ENCODE measurements at places on chromosomes 5 and 9.

- DNase-seq: no peak
Observed at GRCh38 chr5:42590566-42590965, 166.1 kb upstream of the CCDC152 start.

DNA sequence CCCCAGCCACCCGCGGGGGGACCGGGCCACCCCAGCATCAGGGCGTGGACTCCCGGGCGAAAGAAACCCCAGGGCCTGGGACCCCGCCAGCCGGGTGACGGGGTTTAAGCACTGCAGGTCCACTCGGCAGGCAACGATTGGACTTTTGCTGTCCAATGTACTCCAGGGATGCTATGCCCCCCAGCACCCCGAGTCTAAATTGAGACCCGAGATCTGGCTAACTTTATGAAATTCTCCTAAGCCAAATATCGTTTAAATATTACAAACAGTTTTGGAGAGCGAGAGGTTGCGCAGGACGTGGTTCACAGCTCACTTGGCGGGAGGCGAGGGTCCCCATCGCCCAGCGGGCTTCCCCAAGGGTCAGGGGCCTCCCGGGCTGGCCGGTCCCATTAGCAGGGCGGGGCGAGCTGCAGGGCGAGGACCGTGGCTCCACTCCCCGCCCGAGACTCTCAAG lies 384 bp upstream of the MRPS2 start:
- no peak for DNase-seq

DNA sequence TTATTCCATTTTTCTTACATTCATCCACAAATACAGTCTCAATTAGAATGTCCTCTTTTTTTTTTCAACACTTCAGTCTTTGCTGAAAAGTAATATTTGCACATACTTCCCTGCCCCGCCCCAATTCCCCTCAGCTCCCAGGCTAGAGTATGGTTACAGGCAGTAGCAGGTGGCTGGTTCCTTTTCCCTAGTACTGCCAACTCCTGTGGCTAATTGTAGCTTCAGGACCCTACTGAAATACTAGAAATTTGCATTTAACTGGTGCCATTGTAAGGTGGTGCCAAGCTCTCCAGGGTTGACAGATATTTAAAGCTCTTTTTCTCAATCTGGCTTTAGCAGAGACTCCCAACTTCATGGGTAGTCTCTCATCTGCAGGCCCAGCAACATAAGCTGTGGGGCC lies 80.3 kb downstream of the FAM81B start:
- DNase-seq: no peak

DNA sequence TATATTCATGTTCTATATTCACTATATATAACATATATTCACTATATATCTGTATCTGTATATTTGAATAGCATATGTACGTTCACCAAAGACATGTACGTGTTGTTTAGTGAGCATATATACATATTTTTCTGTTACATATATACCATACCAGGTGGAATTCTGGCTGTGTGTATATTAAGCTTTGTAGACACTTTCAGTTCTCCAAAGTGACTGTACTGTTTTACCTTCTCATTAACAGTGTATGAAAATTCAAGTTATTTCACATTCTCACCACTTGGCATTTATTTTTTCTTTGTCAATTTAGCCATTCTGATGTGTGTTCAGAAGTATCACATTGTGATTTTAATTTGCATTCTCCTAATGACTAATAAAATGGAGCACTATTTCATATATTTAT lies 52.2 kb downstream of the DROSHA start:
- DNase-seq: no peak

- no peak for DNase-seq
Observed at GRCh38 chr5:72302171-72302570, 17.9 kb downstream of the MRPS27 start.

GRCh38 chr5:177361418-177362291 lies 3.9 kb downstream of the RGS14 start:
- DNase-seq: no peak

GRCh38 chr5:44942524-44943001 lies 133.8 kb downstream of the MRPS30 start:
- no peak for DNase-seq

Data from AG20443 (cell line).